T-helper 1 cell (primary cell): ENCODE measurements at places on chromosomes 4 and X.

DNA sequence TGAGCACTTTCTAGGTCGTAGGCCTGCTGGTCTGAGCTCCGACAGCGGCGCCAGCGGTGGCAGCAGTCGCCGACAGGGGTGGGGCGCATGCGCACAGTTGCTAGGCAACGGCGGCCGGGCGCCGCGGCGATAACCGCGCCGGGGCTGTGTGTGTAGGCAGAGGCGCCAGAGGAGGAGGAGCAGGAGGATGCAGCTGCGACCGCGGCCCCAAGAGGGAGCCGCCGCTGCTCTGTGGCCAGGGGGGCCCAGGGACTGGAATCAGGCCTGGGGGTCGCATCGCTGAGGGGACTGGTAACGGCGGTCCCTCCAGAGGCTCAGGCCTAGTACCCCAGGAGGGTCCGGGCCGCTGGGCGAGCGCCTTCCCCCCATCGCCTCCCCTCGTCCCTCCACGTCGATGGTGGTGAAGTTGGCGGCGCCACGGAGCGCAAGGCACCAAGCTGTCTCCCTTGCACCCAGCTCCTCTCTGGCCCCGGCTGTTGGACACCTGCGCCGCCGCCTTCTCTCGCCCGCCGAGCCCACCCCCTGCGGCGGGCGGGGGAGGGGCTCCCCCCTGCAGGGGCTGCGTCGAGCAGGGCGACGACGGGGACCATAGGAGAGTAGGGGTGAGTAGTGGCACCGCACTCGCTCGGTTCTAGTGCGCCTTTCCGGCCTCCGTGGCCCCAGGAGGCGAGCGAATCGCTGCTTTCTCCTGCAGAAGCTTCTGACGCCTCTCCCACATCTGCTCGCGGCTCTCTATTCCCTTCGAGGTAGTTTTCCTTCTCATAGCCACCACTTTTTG is 58.6 kb upstream of the ZC4H2 start:
- DNase-seq, result peak; percentile 60

DNA sequence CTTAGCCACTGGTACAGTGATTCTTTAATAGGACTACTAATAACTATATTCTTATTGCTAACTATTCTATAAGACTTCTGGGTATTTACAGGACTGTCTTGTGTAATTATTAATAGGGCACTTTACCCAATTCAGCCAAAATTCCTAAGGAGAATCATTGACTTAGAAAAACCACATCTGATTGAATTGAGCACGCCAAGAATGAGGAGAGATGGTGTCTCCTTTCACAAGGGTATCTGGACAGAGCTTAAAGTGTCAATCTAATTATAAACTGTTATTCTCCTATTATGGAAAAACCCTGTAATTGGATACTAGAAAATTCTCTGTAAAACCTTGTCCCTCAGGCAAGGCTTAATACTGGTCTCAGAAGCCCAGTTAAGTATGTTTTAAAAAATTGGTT is 111.1 kb upstream of the TLL1 start:
- DNase-seq, result no peak

- no peak for DNase-seq
Measured at GRCh38 chrX:102744307-102744706, 23.8 kb downstream of the GPRASP3 start.

- DNase-seq, result no peak
Measured at GRCh38 chrX:109472939-109473735, 8.7 kb downstream of the GUCY2F start.

DNA sequence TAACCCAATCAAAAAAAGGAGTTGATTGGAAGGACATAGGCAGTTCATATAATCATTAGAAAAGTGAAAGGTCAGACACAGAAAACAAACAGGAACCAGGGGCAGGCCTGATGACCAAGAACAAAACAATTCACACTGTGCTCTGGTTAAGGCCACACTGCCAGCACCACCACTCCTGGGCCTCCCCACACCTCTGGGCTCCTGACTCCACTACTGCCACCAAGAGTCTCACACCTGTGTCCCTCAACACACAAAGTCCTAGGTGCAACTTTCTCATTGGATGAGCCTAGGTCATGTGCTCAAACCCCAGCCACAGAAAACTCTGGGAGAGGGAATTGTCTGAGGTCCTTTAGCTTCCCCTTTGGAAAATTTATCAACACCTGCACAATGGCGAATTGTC is 11.1 kb upstream of the FAM9C start:
- no peak for DNase-seq

GRCh38 chr4:81214881-81215868 is at the start of gene PRKG2:
Gene PRKG2 (minus strand): TSS chr4:81215222. CDS start chr4:81205047, 10,175 bp downstream.
- no peak for DNase-seq

- DNase-seq, result no peak
Measured at GRCh38 chr4:67909905-67910584, 26.2 kb upstream of the TMPRSS11D start.

GRCh38 chr4:4260185-4260751 is 12.2 kb upstream of the TMEM128 start:
- DNase-seq, result peak; percentile 71

GRCh38 chrX:70434352-70434866 is 10.2 kb upstream of the DLG3 start:
- DNase-seq, result peak; percentile 66

GRCh38 chrX:19372547-19373331 is 29.0 kb downstream of the PDHA1 start:
- DNase-seq, result no peak

DNA sequence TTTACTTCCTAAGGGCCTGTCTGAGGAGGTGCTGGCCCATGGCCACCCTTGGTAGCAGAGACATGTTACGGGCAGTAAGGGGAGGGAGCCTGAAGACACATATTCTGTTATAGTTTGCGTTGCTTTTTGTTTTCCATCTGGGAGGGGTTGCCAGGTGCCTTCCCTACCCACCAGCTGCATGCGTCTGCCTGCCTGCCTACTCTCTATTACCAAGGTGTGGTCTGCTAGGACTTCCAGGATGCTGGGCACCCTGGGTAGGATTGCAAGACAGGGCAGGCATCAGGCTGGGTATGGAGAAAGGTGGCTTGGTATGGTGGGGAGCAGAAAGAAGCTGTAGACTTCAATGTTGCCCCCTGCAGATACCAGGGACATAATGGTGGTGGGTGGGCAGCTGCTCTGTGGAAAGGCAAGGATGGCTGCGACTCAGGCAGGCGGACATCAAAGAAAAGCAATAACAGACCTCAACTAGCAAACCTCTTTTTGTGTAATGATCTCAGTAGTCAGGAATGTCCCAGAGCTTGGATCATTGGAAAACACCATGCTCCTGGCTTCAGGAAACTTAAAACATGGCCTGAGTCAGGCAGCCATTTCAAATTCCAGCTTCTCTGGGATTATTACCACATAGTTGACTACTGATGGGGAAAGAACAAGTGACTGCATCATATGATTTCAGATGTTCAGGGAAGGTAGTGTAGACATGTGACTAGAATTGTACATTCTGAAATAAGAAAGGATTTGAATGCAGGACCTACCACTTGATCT is 67.8 kb downstream of the HOPX start:
- DNase-seq, result no peak

DNA sequence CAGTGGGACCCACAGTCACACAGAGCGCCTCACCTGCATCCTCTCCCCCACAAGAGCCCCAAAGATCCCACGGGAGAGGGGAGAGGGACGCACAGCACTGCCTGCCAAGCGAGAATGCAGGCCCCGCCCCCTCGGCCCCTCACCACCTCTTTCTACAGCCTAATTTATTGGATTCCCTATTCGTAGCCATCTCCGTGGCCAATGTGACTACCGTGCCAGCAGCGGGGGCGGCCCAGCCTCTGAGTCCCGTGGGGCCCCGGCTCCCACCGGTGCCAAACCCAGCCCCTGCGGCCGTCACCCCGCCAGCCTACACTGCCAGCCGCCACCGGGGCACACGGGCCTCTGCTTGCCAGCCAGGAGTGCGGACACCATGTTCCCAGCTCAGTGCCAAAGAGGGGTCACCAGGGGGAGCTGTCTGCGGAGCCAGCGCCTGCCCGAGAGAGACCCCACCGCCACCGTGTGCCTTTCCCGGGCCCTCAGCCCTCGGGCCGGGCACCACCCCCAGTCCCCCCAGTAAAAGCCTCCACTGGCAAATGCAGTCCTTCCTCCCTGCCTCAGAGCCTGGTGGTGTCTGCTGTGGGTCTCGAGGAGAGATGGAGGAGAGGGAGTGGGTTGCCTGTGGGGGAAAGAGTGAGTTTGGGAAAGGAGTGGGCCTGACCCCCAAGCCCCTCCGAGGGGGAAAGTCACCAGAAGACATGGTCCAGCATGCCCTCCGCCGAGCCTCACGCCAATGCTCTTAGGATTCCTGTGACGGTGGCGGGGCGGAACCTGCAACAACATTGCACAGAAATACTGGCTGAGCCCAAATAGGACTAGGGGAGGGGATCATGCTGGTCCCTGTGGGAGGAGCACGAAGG is 19.6 kb upstream of the PLXNB3 start:
- DNase-seq, result no peak

GRCh38 chrX:23228454-23228853 is 106.2 kb upstream of the PTCHD1 start:
- DNase-seq, result no peak

- no peak for DNase-seq
Measured at GRCh38 chrX:28888416-28888815, 301.2 kb downstream of the IL1RAPL1 start.

GRCh38 chr4:1309261-1310010 is 19.7 kb downstream of the MAEA start:
- peak; percentile 52 for DNase-seq

- no peak for DNase-seq
Measured at GRCh38 chr4:82367438-82368097, 6.2 kb downstream of the HNRNPD start.

GRCh38 chr4:173488074-173488473 is 42.0 kb downstream of the HAND2 start:
- no peak for DNase-seq

DNA sequence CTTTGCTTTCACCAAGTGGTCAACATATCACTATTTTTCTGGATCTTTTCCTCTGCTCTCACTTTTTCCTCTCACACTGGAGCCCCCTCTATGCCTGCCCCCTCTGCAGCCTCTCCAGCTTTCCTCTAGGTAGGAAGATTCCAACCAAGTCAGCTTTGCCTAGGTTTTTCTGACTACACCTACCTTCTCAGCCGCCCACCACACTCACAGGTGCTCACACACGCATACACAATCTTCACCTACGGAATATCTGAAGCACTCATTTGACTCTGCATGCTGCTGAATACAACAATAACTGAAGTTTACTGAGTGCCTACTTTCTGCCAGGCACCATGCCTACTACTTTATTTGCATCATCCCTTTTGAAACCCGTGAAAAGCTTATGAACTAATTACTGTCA is 328.0 kb downstream of the PPP3CA start:
- DNase-seq, result no peak

DNA sequence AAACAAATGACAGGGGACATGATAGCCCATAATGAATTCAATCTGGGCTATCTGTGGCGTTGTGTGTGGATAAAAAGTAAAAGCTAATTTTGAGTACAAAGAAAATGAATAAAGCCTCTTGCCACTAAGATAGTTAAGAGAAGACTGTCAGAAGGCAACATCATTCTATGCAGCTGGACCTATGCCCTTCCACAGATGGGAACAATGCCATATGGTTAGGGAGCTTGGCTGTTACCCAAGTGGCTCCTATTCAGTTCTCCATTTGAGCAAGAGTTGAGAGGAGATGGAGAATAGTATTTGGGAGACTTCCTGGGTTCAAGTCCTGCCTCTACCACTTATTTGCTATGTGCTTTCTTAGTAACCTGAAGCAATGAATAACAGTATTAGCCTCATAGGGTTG is 107.7 kb downstream of the ANXA3 start:
- no peak for DNase-seq

- no peak for DNase-seq
Measured at GRCh38 chr4:4780729-4781244, 78.7 kb upstream of the MSX1 start.

- DNase-seq, result no peak
Measured at GRCh38 chr4:25827373-25827772, 35.4 kb downstream of the SEL1L3 start.

- DNase-seq, result no peak
Measured at GRCh38 chrX:44082829-44083228, 109.6 kb upstream of the NDP start.

GRCh38 chr4:99803566-99804101 is 13.0 kb upstream of the DAPP1 start:
- DNase-seq, result no peak

GRCh38 chrX:123199338-123199737 is 15.3 kb downstream of the GRIA3 start:
- no peak for DNase-seq

DNA sequence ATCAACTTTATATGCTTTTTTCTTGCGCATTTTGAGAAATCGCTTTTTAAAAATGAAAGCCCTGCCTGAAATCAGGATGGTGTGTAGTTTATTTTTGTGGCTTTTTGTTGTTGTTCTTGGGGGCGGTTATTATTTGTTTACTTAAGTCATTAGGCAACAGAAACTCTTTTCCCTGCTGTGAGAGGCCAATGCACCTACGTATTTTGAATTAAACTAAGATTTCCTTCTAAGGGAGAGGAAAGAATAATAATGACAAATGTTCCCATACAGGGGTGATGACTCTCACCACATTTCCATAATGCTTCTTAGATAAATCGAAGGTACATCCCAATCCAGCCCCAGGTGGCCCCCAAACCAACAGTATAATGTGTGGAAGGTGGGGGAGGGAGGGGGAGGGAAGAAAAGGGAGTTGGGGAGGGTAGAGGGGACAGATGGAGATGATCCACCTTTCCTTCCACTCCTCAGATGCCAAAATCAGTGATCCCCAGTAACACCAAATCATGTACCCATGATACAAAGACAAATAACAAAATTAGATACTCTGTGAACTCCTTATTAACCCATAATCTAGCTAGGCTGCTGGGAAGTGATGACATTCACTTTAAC is 39.6 kb downstream of the ZNF827 start:
- DNase-seq, result no peak

DNA sequence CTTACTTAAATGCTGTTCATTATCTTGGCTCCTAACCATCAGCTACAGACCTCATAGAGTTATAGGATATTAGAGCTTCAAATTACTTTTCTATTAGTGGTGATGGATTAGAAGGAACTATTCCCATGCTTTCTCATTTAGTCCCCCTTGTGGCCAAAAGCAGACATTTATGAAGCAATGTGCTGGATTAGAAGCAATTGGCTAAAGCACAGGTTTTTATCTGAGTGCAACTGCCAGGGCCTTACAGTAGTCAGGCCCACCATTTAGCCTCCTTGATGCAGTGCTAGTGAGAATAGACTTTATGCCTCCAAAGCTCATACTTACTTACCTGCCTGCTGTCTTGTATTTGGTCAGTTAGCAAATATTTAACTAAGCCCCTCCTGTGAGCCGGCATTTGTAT is 93.0 kb downstream of the TSPAN7 start:
- DNase-seq, result no peak
